ENCODE measurements at places on chromosomes 11 and 22.

DNA sequence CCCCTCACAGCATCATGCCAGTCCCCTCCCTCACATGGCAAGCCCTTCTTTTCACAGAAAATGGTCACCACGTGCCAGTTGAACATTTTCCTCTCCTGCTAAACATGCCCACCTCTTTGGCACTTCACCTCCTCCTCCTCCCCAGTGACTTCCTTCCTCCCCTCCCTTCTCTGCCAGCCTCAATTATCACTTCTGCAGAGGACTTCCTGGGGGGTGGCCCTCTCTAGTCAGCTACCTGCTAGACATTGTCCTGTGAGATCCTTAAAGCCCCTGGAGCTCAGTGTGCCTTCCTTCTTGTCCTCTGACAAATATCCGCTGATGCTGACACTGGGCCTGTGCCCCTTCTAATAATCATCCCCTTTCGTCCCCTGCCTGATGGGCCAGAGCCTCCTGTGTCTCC lies 43.2 kb upstream of the E2F8 start:
- DNase-seq: no peak

- no peak for DNase-seq
Measured at GRCh38 chr11:32829157-32829679, 509 bp upstream of the PRRG4 start.

DNA sequence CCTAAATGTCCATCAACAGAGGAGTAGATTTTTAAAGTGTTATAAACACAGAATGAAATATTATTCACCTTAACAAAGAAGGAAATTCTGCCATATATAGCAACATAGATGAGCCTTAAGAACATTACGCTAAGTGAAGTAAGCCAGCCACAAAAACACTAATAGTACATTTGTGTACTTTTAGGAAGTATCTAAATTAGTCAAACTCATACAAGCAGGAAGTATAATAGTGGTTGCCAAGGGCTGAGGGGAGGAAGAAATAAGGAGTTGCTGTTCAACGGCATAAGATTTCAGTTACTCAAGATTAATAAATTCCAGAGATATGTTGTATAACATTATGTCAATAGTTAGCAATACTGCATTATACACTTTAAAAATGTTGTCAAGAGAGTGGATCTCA lies 181.7 kb upstream of the ZC3H12C start:
- DNase-seq: no peak

- no peak for DNase-seq
Measured at GRCh38 chr11:48123934-48124755, 92.5 kb upstream of the OR4B1 start.

DNA sequence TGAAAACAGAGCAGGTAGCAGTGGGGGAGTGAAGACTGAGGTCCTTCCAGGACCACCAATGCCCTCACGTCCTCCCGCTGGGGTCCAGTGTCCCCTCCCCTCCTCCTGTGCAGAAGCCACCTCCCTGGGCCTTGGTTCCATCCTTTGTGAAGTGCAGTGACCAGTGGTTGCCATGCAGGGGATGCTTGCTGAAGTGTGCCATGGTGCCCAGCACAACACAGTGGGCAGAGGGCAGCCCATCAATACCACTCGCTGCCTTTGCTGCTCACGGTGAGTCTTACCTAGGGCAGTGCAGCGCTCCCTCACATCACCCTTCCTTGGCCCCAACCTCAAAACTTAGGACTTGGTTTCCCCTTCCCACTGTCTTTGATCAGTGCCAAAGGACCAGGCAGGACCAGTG lies 12.9 kb downstream of the MYEOV start:
- DNase-seq: no peak

DNA sequence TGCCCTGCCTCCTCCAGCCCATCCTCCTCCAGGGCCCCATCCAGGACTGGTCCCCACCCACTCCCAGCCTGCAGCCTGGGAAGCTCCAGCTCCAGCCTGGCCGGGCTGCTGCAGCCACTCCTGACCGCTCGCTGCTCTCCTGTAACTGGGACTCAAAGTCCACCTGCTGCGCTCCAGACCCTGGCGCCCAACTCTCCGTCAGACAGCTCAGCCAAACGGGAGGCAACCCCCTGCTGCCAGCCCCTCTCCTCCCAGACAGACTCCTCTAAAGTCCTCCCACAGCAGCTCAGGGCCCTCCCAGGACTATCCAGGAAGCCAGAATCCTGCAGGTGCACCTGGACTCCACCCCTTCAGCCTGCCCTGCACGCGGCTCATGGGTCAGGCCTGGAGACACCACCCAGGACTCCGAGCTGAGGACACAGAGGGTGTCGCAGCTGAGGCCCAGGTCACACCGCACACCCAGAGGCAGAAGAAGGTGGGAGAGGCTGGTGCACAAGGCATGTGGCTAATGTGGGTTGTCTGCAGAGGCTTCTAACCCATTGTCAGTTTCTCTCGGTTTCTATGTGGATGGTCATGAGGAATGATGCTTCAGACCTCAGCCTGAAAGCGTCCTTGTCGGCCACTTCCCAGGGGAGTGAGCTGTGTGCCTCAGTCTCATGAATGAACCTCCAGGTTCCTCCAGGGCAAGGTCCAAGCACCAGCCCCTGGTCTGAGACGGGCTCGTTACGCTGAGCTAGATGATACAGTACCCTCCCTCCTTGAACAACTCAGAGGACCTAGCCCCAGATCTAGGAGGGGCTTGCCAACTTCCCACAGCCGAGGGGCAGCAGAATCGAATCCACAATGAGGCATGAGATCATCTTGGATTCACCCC lies 1514.8 kb downstream of the TBC1D22A start:
- no peak for DNase-seq

- no peak for DNase-seq
Measured at GRCh38 chr22:27557286-27558008, 244.1 kb downstream of the MN1 start.

- no peak for DNase-seq
Measured at GRCh38 chr11:128283451-128283850, 303.9 kb downstream of the ETS1 start.

- no peak for DNase-seq
Measured at GRCh38 chr11:33936725-33937604, 45.1 kb upstream of the LMO2 start.

- DNase-seq: no peak
Measured at GRCh38 chr22:44202261-44202789, 21.6 kb downstream of the PARVG start.

- no peak for DNase-seq
Measured at GRCh38 chr11:119976805-119977560, 160.9 kb downstream of the TRIM29 start.

Measured in stimulated activated CD4-positive, alpha-beta T cell treated with anti-CD3 and anti-CD28 coated beads, TNF-alpha, amount 100 ng/mL, for 4 hours (primary cell).